ENCODE measurements at places on chromosomes 3 and 15. TPM values are rescaled to one million over a fixed set of nuclear protein-coding genes. Genes with fewer than 3 reads are reported as not detected.

DNA sequence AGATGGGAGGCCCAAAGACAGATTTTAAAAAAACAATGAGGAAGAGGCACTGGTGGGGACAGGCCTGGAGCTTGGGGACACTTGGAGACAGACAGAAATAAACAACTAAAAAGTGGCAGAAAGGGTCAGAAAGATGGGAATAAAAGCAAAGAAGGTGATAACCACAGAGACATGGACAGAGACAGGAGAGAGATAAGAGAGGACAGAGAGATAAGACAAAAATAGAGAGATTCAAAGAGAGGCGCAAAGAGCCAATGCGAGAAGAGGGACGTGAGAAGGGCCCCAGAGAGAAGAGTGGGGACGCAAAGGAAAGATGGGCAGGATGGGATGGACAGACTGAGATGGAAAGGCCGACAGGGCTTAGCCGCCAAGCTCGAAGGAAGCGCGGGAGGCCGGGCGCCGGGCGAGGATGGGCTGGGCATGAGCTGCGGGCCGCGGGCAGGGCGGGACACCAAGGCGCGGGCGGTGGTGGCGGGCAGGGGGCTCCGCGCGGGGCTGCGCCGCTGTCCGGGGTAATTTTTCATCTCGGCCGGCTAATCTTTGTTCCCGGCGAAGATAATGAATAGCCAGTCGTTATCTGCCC lies 3.1 kb upstream of the GATA2 start:
- DNase-seq = no peak

The LOXL1 gene
- total RNA-seq = 12.9 TPM

DNA sequence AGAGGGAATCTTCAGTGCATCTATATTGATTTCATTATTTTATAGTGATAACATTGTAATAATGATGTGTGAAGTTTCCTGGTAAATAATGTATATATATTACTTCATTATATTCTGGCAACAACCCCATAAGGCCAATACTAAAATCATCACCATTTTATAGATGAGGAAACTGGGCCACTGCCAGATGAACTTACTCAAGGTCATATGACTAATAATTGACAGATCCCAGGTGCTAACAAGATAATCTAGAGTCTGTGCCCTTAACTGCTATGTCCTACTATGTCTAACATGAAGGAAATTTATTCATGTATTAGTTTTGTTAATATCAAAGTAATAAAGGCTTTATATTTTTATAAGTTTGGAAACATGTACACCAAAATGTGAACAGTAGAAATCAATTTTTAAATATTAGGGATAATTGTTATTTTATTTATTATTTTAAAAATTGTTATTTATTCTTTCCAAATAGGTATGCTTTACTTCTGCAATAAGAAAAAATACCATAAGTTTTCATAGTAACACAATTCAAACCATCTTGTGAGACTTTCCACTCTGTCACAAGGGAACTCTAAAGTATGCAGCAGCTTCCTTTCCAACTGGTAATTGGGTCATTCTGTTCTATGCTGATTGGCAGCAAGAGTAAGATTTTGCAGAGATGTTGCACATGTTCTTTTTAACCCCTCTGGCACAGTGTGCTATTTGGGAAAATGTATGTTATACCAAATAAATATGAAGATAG lies 90.8 kb upstream of the CMC1 start:
- no peak for DNase-seq

DNA sequence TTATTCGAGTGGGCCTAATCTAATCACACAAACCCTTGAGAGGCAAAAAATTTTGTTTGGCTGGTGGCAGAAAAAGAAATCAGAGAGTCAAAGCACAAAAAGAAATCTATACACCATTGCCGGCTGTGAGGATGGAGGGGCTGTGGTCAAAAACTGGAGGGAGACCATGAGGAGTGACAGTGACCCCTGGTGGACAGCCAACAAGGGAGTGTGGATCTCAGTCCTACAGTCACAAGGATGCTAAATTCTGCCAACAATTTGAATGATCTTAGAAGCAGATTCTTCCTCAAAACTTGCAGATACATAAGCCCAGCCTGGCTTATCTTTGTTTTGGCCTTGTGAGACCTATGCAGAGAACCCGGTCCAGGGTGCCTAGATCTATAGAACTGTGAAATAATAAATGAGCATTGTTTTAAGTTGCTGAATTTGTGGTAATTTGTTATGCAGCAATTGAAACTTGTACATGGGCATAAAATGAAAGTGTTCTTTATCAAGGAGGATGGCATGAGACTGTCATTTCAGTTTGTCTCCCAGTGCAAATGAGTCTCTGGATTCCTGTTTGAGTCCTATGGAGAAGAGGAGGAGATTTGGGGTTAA lies 103.0 kb upstream of the ARHGEF26 start:
- DNase-seq = no peak

The KCNAB1 gene
- 2.2 TPM for total RNA-seq

The ULK3 gene
- total RNA-seq = 48.3 TPM

- DNase-seq = no peak
These were observed 213.7 kb upstream of the GAP43 start for GRCh38 chr3:115409596-115409995.

DNA sequence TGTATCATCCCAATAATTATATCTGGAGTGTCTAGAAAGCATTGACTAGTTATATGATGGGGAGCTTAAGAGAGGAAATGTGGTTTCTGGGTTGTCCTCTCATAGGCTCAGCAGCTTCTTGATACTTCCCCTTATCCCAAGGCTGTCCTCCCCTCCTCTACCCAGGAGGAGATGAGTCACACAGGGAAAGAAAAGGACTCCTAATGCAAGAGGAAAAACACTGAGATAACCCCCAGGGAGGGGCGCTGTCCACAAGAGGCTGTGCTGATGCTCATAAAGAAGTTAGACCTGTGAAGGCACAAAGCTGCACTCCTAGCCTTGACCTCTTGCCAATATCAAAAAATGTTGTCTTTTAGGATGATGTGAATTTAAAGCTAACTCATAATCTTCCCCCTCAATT lies 28.8 kb upstream of the GYG1 start:
- DNase-seq = no peak
